Activated T-helper 2 cell treated with anti-CD3 and anti-CD28 coated beads, Interferon-gamma antibody, Interleukin-2, Interleukin-4, amounts not matched to agents 10 μg/mL and 5 μg/mL and 100 μg/mL, durations not matched to agents 14 hours and 24 hours and 36 hours (primary cell): ENCODE measurements at places on chromosomes 13 and 19. TPM values are rescaled to one million over a fixed set of nuclear protein-coding genes. Genes with fewer than 3 reads are reported as not detected.

- peak overlapping the region; percentile 90 for H3K4me3 ChIP-seq
- DNase-seq, result no peak
- peaks cover 11% of the 10 kb centered on the region for H3K4me1 ChIP-seq
- peak overlapping the region; percentile 88 for H3K27ac ChIP-seq
- H3K27me3 ChIP-seq, result no peaks in the 10 kb centered on the region
Measured at GRCh38 chr19:17419154-17419620, 660 bp upstream of the MVB12A start.

GRCh38 chr13:34358811-34359513 lies 541.0 kb downstream of the RFC3 start:
- H3K27me3 ChIP-seq, result no peaks in the 10 kb centered on the region
- no peaks in the 10 kb centered on the region for H3K36me3 ChIP-seq
- no peak overlapping the region for H3K4me3 ChIP-seq
- H3K27ac ChIP-seq, result no peak overlapping the region
- no peaks in the 10 kb centered on the region for H3K4me1 ChIP-seq

GRCh38 chr19:12800923-12801465 lies 606 bp downstream of the PRDX2 start:
- no peak for DNase-seq
- H3K4me1 ChIP-seq, result peaks cover 22% of the 10 kb centered on the region
- H3K36me3 ChIP-seq, result peaks cover 34% of the 10 kb centered on the region

- H3K4me1 ChIP-seq, result peaks cover 58% of the 10 kb centered on the region
- no peaks in the 10 kb centered on the region for H3K36me3 ChIP-seq
- DNase-seq, result peak; percentile 81
- H3K27me3 ChIP-seq, result no peaks in the 10 kb centered on the region
- H3K4me3 ChIP-seq, result peak overlapping the region; percentile 77
Measured at GRCh38 chr19:14369399-14370168, 11.7 kb upstream of the ADGRE5 start.

DNA sequence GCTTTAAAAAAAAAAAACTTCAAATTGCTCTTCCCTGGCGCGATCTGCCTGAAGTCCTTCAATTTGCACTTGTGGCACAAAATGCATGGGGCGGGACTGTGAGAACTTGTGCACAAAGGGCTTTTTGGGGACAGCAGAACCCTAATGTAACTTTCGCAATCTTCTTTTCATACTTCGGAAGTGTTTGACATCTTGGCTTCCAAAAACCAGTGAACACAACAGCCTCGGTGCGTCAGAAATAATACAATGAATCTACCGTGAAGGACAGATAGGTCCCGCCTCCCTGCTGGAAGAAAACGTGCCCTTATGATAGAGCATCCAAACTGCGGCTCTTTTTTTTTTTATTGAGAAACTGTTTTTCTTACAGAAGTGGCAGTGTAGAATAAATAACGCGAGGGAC lies 36.6 kb downstream of the KLF2 start:
- peaks cover 60% of the 10 kb centered on the region for H3K36me3 ChIP-seq
- peaks cover 67% of the 10 kb centered on the region for H3K4me1 ChIP-seq
- H3K27ac ChIP-seq, result no peak overlapping the region
- H3K4me3 ChIP-seq, result no peak overlapping the region
- no peak for DNase-seq

- no peak overlapping the region for H3K27ac ChIP-seq
- no peaks in the 10 kb centered on the region for H3K27me3 ChIP-seq
- no peaks in the 10 kb centered on the region for H3K36me3 ChIP-seq
- H3K4me1 ChIP-seq, result no peaks in the 10 kb centered on the region
- H3K4me3 ChIP-seq, result no peak overlapping the region
Measured at GRCh38 chr13:34216256-34216655, 398.3 kb downstream of the RFC3 start.

- H3K27ac ChIP-seq, result no peak overlapping the region
- DNase-seq, result no peak
- H3K27me3 ChIP-seq, result peaks cover 14% of the 10 kb centered on the region
- peaks cover 29% of the 10 kb centered on the region for H3K4me1 ChIP-seq
- H3K36me3 ChIP-seq, result no peaks in the 10 kb centered on the region
Measured at GRCh38 chr19:45500918-45501729, 2.9 kb downstream of the PPM1N start.

DNA sequence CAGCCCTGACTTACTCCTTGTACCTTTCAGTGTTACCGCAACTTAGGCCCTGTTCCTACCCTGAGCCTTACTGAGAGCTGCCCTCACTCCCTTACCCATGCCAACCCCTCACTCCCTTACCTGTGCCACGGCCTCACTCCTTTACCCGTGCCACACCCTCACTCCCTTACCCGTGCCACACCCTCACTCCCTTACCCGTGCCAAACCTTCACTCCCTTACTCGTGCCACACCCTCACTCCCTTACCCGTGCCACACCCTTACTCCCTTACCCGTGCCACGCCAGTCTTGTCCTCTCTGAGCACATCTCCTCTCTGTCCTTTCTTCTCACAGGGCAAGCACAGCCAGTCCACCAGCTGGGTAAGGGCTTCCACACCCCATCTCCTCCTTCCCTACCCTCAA lies 20.3 kb downstream of the AXL start:
- H3K36me3 ChIP-seq, result no peaks in the 10 kb centered on the region
- no peaks in the 10 kb centered on the region for H3K4me1 ChIP-seq
- H3K27ac ChIP-seq, result no peak overlapping the region
- H3K27me3 ChIP-seq, result peaks cover 8% of the 10 kb centered on the region

GRCh38 chr13:32267836-32268439 lies 47.2 kb downstream of the ZAR1L start:
- no peaks in the 10 kb centered on the region for H3K27me3 ChIP-seq
- no peak for DNase-seq
- no peak overlapping the region for H3K4me3 ChIP-seq
- H3K4me1 ChIP-seq, result peaks cover 10% of the 10 kb centered on the region
- no peak overlapping the region for H3K27ac ChIP-seq

GRCh38 chr13:27193496-27193895 lies 21.9 kb upstream of the USP12 start:
- no peaks in the 10 kb centered on the region for H3K27me3 ChIP-seq
- DNase-seq, result no peak
- no peaks in the 10 kb centered on the region for H3K36me3 ChIP-seq
- H3K4me3 ChIP-seq, result no peak overlapping the region
- H3K27ac ChIP-seq, result no peak overlapping the region

DNA sequence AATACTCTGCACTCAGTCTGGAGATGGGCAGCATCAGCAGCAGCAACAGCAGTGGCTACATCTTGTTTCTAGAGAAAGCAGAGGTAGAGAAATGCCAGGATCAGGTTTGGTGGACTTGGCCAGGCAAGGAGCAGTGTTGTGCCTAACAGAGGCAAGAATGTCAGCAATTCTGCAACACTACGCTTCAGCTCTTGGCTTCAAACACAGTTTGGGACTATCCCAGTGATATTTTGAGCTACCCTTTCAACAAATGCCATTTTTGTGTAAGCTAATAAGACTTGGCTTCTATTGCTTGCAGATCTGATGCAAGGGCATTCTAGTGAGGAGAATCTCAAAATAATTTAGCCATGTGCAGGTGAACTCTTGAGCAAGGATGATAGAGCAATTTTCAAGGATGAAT lies 271.3 kb downstream of the PCDH20 start:
- no peak overlapping the region for H3K4me3 ChIP-seq
- no peaks in the 10 kb centered on the region for H3K27me3 ChIP-seq
- DNase-seq, result no peak

DNA sequence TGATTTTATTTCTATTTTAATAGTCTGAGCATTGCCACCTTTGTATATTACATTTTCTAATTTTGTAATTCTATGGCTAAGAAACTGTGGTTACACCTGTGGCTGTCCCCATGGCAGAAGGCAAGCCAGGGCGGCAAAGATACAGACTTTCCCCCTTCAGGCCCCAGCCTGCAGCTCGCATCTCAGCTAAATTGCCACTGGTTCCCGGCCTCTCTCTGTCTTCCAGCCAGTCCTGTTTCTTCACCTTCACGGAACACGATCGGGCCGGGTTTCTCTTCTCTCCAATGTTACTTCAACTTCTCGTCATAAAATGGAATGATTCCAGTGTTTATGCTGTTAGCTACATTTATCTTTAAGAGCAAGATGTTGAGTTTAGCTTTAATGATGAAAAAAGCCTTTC lies 124.5 kb upstream of the ZNF507 start:
- DNase-seq, result no peak
- H3K4me1 ChIP-seq, result peaks cover 5% of the 10 kb centered on the region
- H3K27me3 ChIP-seq, result peaks cover 22% of the 10 kb centered on the region
- H3K4me3 ChIP-seq, result no peak overlapping the region
- H3K27ac ChIP-seq, result no peak overlapping the region
- H3K36me3 ChIP-seq, result no peaks in the 10 kb centered on the region

GRCh38 chr19:1248786-1249297 lies 459 bp downstream of the MIDN start:
- H3K4me1 ChIP-seq, result peaks cover 9% of the 10 kb centered on the region
- H3K27me3 ChIP-seq, result no peaks in the 10 kb centered on the region
- peak overlapping the region; percentile 80 for H3K4me3 ChIP-seq
- peak overlapping the region; percentile 87 for H3K27ac ChIP-seq
- DNase-seq, result peak; percentile 80

- DNase-seq, result no peak
- no peak overlapping the region for H3K27ac ChIP-seq
- H3K4me1 ChIP-seq, result no peaks in the 10 kb centered on the region
- H3K36me3 ChIP-seq, result no peaks in the 10 kb centered on the region
- H3K27me3 ChIP-seq, result no peaks in the 10 kb centered on the region
Measured at GRCh38 chr19:18769989-18770528, 21.0 kb downstream of the COMP start.

DNA sequence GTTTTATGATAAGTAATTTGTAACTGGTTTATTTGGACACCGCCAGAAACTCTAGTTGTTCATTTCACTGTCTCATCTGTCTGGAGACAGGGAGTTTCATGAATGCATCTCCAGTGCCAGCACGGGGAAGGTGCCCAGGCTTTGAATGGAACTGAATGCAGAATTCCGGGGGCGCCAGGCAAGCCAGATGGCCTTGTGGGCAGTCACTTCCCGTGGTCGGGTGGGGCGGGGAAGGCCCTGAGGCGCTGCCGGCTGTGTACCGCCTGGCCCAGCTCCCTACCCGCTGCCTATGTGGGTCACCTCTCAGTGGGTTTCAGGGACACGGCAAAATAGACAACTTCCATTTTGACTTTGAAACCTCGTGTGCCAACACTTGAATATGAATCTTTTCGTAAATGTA lies 28.8 kb upstream of the MCF2L start:
- H3K36me3 ChIP-seq, result no peaks in the 10 kb centered on the region
- no peak overlapping the region for H3K4me3 ChIP-seq
- peaks cover 22% of the 10 kb centered on the region for H3K27me3 ChIP-seq
- H3K4me1 ChIP-seq, result peaks cover 5% of the 10 kb centered on the region

DNA sequence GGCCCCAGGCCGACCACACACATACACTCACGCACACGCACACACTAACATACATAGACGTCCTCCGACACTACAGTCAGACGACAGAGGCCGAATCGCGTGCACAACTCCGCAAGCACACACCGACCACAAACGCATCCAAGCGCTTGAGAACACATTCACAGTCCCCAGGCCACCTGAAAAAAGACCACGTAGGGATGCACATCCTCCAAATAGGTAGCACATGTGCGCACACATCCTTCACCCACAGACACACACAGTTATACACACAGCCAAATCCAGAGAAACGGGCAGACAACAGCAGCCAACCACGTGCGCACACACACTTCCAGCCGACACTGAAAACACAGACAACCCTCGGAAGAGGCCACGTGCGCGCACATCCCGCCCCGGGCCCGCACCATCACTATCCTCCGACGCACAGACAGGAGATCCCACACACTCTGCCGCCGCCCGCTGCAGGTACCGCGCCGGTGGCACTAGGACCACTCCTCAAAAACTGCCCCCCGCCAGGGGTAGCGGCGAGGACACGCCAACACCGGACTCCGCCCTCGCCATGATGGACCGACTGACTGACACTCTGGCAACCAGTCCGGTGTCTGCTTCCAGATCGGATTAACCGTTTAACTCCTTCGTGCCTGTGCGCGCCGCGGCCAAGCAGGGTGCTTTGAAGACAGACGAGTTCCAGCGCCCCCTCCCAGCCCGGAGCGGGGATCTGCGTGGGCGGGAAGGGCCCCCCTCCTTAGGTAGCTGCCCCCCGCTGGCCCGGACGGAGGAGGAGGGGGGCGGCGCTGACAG lies 493 bp upstream of the PDE4A start:
- peak overlapping the region; percentile 91 for H3K27ac ChIP-seq
- no peaks in the 10 kb centered on the region for H3K27me3 ChIP-seq
- peaks cover 40% of the 10 kb centered on the region for H3K36me3 ChIP-seq
- peak; percentile 76 for DNase-seq
- H3K4me3 ChIP-seq, result peak overlapping the region; percentile 86
- peaks cover 47% of the 10 kb centered on the region for H3K4me1 ChIP-seq

- H3K36me3 ChIP-seq, result peaks cover 20% of the 10 kb centered on the region
- no peaks in the 10 kb centered on the region for H3K27me3 ChIP-seq
- H3K4me1 ChIP-seq, result no peaks in the 10 kb centered on the region
- no peak overlapping the region for H3K27ac ChIP-seq
Measured at GRCh38 chr19:1626417-1627010, 21.3 kb upstream of the UQCR11 start.

DNA sequence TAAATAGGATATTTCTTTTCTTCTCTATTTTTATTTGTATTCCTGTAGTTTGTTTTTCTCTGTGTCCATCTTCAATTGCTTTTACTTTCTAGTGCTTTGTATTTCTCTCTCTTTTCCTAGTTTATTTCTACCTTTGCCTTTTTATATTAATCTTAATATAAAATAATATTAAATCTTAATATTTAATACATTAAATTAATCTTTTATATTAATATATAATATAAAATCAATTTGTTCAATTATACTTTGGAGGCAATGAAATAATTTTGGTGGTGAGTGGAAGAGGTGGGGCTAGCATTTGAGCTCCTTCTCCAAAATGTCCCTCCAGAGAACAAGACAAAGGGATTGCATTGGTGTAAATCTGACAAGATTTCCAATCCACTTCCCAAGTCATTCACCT lies 6.3 kb upstream of the CPB2 start:
- H3K4me1 ChIP-seq, result peaks cover 6% of the 10 kb centered on the region
- H3K36me3 ChIP-seq, result no peaks in the 10 kb centered on the region
- H3K27me3 ChIP-seq, result peaks cover 44% of the 10 kb centered on the region
- no peak for DNase-seq
- no peak overlapping the region for H3K27ac ChIP-seq
- no peak overlapping the region for H3K4me3 ChIP-seq

DNA sequence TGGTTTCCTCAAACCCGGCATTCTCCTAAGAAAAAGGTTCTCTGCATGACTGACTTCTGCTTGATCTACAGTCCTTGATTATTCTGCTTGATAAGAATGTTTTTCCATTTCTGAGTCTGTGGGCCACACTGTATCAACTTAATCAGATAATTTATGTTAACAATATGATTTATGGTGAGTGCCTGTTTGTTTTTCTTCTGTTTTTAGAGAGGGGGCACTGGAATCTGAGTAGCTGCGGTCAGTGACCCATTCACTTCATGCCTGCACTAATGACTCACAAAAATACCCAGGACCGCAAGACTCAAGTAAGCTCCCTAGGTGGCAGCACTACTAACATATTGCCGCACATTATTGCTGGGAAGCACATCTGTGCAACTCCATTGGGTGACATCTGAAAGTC lies 542.3 kb upstream of the ATXN8OS start:
- H3K27me3 ChIP-seq, result no peaks in the 10 kb centered on the region
- DNase-seq, result no peak
- H3K27ac ChIP-seq, result no peak overlapping the region

GRCh38 chr19:2089001-2089711 lies 7.0 kb downstream of the MOB3A start:
- H3K27me3 ChIP-seq, result no peaks in the 10 kb centered on the region
- peak overlapping the region; percentile 95 for H3K27ac ChIP-seq
- peak overlapping the region; percentile 51 for H3K4me3 ChIP-seq
- peaks cover 64% of the 10 kb centered on the region for H3K36me3 ChIP-seq
- H3K4me1 ChIP-seq, result peaks cover 57% of the 10 kb centered on the region

The FBL gene
- total RNA-seq, result 522 and 547 TPM in 2 replicates

The TEKTIP1 gene
- 2.0 and 2.5 TPM in 2 replicates for total RNA-seq

The EXOC3L2 gene
- total RNA-seq, result not detected in 2 replicates

The TGFB1 gene
- 125 and 126 TPM in 2 replicates for total RNA-seq

The TTYH1 gene
- 0.50 TPM in 1 of 2 replicates, not detected in the other for total RNA-seq

The NANOS3 gene
- 1.6 and 1.8 TPM in 2 replicates for total RNA-seq

The ZNF541 gene
- total RNA-seq, result 0.09 and 0.46 TPM in 2 replicates

The SYNGR4 gene
- not detected in 2 replicates for total RNA-seq

The FBXO27 gene
- 0.57 and 0.84 TPM in 2 replicates for total RNA-seq

The PSG7 gene
- not detected in 2 replicates for total RNA-seq

The ZIC5 gene
- total RNA-seq, result not detected in 2 replicates
